ENCODE measurements at places on chromosomes 5 and 9.
A peak's percentile ranks its signal among the peaks of the same experiment; 100 is the strongest.

GRCh38 chr5:59000211-59000610 is 417.3 kb downstream of the RAB3C start:
- DNase-seq: no peak

- DNase-seq: no peak
Measured at GRCh38 chr9:106421772-106422171, 441.2 kb upstream of the ZNF462 start.

- no peak for DNase-seq
Measured at GRCh38 chr5:154757814-154758406, 2.7 kb downstream of the LARP1 start.

DNA sequence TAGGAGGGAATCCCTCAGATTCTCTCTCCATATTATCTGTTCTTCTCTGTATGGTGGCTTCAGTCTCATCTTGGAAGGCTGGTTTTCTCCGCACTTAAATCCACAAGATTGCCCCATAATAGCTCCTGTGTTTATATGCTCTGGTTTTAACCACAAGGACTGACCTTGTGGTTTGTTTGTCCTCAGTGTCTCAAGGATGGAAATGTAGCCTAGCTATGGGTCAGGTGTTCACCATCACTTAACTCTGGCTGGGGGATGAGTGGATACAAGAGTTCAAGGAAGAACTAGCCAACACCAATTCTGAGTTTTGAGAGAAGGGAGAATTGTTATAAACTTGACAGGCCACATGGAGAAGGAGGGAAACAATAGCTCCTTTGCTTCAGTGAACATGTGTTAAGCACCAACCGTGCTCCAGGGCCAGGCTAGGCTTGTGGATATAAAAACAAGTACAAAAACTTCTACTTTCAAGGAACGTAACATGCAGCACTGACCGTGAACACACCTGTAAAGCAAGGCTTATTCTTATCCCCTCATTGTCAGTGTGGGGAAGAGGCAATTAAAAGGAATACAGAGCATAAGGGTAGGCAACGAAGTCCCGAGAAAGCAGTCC is 75.6 kb upstream of the VLDLR start:
- DNase-seq: no peak

GRCh38 chr5:151683986-151684588 is 2.6 kb downstream of the SPARC start:
- no peak for DNase-seq

- DNase-seq: no peak
Measured at GRCh38 chr9:16230731-16231130, 639.7 kb downstream of the BNC2 start.

DNA sequence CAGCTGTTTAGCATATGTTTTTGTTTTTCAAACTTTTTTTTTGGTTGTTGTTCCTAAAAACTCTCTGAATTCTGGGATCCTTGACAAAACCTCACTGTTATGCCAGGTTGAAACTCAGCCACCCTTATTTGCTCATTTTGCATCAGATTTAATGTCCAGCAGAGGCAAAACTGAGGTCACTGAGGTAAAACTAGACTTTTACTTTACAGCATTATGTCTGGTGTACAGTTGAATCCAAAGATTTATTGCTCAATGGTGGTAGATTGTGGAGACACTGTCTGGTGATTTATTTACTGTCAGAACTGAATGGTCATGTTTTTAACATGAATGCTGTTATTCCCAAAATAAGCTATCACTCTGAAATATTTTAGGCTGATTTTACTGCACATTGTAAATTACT is 87.9 kb downstream of the FBXL7 start:
- no peak for DNase-seq

- DNase-seq: no peak
Measured at GRCh38 chr5:2739360-2740050, 12.0 kb downstream of the IRX2 start.

DNA sequence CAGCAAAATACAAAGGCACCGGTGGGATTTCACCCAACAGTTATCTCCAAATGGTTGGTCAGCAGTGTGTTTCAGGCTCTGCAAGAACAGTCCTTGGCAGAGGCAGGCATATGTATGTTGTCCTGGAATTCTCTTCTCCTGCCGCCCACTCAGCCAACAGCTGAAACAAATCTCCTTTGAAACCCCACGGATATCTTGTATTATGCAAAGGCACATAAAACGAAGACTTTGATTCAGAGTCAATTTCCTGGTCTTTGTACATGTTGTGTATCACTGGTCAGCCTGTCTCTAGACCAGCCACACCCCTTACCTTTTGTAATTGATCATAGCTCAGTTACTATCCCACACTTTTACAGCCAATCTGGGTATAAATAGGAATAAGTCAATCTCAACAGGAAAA is 29.2 kb downstream of the FREM1 start:
- no peak for DNase-seq

DNA sequence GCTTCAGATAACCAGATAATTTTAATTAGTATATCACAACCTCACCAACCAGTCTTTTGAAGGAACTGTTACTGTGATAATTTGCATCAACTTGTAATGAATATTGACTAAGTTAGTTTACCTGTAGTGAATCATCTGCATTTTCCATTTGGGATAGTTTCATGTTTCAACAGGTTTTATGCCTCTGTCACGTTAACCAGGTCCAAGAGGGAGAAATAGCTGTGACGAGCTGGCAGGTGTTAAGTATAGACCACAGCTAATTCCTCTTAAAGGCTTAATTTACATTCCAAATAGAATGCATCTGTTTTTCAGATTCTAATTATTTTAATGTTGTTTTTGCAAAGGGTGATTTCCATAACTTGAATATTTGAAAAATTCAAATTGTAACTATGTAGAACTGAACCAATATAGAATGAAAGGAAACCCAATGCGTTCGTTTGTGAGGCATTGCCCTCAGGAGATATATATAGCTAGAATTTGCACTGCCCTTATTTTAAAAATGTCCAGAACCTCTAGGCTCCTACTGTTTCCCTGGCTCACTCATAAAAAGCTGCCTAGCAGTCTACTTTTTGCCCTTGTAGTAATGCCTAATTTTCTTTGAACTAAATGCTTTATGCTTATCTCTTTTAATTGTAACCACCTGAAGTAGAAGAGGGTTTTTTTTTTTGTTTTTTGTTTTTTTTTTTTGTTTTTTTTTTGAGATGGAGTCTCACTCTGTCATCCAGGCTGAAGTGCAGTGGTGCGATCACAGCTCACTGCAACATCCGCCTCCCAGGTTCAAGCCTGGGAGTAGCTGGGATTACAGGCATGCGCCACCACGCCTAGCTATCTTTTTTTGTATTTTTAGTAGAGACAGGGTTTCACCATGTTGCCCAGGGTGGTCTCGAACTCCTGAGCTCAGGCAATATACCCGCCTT is 270.5 kb downstream of the SMARCA2 start:
- DNase-seq: no peak

GRCh38 chr5:140295414-140295813 is 7.5 kb downstream of the PFDN1 start:
- DNase-seq: no peak

DNA sequence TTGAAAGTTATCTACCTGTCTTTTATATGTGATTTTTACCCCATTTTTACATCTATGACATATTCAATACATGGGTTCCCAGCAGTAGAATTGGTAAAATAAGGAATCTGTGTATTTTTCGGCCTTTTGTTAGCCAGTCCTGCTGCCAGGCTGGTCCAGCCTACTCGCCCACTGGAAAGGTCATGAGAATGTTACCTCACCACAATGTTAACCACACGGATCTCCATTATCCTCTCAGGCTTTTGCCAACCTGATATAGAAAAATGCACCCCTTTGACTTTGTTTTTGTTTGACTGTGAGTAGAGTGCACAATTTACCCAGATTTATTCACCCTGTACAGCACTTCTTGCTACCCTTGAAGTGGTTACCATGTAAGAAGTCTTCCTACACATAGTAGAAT is 167.2 kb downstream of the CTNND2 start:
- DNase-seq: no peak

GRCh38 chr5:147918899-147919298 is 12.6 kb upstream of the C5orf46 start:
- DNase-seq: no peak

GRCh38 chr5:80959768-80960442 is at the start of gene RASGRF2:
Gene RASGRF2 (plus strand): TSS chr5:80960363. CDS start chr5:80960739, 376 bp downstream.
- peak; percentile 14 for DNase-seq

DNA sequence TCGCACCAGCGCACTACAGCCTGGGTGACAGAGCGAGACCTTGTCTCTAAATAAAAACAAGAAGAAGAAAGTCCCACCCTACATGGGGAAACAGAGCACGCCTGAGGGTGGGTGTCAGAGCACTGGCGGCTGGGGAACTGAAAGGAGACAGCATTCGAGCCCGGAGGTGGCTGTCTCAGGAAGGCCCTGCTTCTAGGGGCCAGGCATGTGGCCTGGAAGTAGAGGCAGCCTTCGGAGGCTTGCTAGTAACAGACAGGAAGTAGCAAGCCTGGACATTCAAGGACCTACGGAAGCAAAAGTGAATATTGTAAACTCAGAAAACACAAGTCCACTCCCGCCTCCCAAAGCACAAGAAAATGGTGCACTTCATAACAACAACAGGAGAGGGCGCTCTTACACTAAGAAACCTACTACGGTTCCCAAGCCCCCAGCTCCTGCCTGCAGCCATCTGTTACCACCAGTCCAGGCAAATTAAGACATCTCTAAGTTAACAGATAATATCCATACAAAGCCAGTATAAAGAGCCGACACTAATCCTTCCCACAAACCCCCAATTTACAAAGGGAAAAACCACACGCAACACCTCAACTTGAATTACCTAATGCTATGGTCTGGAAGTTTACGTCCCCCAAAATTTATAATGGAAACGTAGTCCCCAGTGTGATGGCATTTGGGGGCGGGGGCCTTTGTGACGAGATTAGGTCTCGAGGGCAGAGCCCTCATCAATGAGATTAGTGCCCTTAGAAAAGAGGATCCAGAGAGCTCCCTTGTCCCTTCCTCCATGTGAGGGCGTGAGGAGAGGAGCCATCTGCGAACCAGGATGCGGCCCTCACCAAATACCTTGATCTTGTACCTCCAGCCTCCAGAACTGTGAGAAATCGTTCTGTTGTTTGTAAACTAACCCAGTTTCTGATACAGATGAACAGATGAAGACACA is 7.7 kb downstream of the RASGEF1C start:
- DNase-seq: no peak

DNA sequence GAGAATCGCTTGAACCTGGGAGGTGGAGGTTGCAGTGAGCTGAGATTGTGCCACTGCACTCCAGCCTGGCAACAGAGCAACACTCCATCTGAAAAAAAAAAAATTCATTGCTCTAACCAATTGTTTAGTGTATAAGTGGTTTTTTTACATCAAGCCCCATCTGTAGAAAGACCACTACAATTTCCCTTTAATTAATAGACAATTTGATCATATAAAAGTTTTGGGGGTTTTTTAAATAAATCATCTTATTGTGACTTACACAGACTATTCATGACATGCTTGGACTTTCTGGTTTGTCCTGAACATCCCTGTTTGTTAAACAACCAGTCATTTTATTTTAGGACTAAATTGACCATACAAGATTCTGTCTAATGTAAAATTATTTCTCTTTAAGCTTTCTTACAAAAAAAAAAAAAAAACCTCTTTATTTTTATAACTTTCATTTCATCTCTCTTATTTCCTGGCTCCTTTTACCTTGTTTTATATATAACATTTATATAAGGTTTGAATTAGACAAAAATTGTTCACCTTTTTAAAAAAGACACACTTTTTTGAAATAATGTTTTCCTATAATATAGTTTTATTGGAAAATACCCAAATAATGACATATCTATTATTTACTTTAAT is 9.8 kb upstream of the FANCC start:
- DNase-seq: no peak

DNA sequence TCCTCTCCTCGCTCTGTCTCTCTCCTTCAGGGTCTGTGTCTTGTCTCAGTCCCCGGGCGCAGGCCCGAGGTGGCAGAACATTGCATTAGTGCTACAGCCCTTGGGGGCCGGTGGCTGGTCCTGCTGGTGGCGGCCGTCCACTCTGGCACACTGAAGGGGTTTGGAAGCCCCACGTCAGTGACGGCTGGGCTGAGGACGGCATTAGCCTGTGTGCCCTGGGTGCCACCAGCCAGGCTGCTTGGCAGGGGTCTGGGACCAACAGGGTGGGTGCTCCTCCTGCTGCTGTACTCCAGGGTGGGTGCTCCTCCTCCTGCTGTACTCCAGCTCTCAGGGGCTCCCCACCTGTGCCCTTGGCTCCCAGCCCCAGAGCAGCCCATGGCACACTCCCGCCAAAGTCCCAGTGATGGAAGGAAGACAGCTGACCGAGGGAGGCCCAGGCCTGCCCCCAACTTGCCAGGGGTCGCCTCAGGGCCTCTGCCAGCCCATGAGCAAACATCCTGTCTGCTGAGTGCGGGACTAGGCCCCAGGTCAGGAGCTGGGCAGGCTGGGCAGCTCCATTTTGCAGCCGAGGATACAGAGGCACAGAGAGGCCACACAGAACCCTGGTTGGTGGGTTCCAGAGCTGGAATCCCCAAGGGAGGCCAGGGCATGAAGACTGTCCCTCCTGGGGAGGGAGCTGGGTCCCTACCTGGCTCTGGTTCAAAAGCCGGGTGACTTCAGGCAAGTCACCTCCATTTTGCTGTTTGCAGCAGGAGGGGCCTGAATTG is 27.3 kb downstream of the SARDH start:
- DNase-seq: no peak

DNA sequence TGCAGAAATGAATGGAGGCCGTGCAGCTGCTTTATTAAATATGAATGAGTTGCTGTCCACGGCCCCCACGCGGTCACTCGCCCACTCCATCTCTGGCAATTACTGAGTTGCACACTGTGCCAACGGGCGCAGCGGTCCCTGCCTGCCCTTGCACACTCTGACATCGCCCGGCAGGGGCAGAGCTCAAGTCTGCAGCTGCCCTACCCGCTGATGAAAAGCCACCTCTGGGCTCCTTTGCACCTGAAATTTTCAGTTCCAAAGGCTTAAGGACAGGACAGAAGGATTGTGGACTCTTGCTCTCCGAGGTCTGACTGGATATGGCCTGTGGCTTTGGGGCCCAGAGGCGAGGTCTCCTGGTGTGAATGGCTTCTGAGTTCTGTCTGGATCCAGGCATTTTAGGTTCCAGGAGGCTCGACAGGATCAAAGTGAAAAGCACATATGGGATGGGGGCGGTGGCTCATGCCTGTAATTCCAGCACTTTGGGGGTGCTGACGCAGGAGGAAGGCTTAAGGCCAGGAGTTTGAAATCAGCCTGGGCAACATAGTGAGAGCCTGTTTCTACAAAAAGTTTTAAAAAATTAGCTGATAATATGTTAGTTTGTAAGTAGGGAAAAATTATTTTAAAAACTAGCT is 201.8 kb downstream of the PAX5 start:
- DNase-seq: no peak

GRCh38 chr5:4802044-4802443 is 338.1 kb upstream of the ADAMTS16 start:
- no peak for DNase-seq
